GDM1 (cell line): ENCODE measurements at places on chromosomes 2 and 18.

DNA sequence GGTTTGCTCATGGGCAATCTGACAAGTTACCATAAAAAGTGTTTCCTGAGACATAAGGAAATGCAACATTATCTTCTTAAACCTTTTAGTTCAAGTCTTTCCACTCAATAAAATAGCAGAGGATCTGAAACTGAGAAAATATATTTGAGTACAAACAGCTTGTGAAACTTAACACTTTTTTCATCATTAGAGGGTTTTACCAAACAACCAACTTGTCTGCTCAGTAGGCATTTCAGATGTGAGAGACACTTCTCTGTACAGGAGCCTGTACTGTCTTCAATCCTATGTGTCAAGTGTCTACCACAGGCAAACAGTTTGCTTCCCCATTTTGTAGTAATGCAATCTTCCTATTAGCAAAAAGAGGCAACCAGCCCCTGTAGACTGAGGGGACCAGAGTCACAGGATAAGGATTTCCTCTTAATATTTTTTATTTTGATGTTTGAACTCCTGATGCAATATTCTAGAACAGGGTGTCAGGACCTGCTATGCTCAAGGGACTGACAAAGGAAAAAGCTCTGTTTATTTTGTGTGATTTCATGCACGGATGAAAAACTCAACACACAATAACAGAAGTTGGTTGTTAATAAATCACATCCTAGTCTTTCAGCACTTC, 159.1 kb upstream of the LHCGR start:
- no peak for DNase-seq

- no peak for DNase-seq
Measured at GRCh38 chr2:117933884-117934354, 80.0 kb downstream of the CCDC93 start.

- DNase-seq = no peak
Measured at GRCh38 chr18:30211112-30211511, 831.4 kb downstream of the DSC3 start.

DNA sequence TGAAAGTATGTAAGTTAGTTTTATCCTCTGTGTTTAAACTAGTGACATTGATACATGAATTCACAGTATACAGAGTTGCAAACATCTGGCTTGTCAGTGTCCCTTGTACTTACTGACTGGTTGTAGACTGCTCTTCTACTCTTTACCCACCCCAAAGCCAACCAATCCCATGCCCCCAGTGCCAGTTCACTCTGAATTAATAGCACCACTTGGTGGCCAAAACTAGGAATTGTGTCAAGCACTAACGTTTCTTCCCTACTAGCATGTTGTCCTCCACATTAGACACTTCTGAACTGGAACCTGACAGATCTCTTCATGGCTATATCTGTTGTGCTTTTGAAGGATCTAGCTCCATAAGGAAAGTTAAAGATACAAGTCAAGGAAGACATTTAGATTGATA, 27.2 kb upstream of the OTX1 start:
- DNase-seq = peak; percentile 23

DNA sequence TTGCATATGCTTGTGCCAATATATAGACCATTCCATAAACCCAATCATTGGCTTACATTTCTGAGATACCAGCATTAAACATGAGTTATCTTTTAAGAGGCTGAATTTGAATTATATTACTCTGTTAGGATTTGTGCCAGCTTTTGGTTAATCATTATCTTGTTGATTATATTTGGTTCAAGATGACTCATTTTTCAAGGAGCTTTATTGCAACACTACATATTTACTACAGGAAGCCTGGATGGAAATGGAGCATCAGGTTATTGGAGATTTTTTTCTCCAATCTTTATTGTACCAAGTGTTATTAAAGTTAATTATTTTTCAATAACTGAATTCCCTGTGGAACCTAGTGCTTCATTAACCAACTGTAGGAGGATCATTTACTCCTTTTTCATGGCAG, 26.4 kb downstream of the EML4 start:
- DNase-seq = no peak

- DNase-seq = no peak
Measured at GRCh38 chr2:191860760-191861466, 14.0 kb upstream of the CAVIN2 start.

DNA sequence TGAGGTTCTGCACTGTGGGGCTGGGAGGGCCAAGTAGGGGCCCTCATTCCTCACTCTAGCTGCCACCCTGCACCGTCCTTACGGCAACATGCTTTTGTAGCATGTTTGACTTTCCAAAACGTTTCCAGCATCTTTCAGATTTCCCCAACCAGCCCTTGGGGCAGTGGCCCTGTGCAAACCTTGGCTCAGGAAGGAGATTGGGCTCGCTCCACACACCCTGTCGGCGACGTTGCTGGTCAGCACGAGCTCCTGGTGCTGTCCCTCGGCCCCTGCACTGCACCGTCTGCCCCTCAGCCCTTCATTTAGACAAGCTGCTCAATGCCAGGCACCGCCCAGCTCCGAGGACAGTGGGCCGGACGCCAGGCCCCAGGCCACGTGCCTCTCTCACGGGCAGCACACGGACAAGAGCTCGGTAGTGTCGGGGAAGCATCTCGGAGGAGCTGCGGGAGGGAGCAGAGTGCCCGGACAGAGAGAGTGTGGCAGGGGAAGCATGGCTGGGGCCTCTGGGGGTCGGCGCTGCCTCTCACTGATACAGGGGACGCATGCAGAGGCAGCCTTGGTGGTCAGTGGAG, 6.9 kb downstream of the GPR17 start:
- no peak for DNase-seq

GRCh38 chr18:66046032-66046602, 295.3 kb downstream of the CDH7 start:
- no peak for DNase-seq

DNA sequence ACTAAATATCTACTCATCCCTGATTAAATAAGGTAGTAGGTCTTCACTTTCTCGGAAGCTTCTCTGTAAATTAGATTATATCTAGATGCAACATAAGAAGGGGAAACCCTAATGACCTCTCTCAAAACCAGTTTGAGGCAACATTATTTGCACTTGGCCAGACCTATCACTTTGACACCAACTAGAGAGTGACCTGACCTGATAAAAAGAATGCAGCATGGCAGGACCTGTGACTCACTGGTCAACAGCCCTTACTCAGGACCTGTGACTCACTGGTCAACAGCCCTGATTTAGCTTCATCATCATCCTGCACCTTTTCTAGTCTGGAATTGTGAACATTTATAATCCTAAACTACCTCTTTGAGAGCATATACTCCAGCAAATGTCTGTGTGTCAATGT, 1957.7 kb upstream of the CELF4 start:
- DNase-seq = no peak

DNA sequence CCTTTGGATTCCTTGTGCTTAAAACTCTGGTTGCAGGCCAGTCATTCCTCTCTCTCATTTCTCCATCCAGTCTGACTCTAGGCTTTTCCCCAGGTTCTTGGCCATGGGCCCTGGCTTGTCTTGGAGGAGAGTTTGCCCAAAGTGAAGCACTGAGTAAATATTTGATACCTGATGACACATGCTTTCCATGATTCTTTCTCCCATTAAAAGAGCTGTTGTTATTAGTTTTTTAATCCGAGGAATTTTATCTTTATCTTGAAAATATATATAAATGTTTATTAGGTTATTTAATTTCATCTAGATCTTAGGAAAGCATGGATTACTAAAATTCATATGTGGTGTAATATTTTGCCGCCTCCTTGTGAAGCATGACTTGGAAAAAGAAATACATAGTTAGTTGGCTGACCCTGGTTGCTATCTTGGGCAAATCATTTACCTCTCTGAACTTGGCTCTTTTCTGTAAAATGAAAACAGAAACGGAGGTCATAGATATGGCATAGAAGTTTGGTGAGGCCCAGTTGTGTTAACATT, 650.1 kb downstream of the SLC4A3 start:
- no peak for DNase-seq
